ENCODE measurements at places on chromosomes 1 and 21.

GRCh38 chr1:79682478-79682877 lies 675.9 kb upstream of the ADGRL4 start:
- DNase-seq = no peak

DNA sequence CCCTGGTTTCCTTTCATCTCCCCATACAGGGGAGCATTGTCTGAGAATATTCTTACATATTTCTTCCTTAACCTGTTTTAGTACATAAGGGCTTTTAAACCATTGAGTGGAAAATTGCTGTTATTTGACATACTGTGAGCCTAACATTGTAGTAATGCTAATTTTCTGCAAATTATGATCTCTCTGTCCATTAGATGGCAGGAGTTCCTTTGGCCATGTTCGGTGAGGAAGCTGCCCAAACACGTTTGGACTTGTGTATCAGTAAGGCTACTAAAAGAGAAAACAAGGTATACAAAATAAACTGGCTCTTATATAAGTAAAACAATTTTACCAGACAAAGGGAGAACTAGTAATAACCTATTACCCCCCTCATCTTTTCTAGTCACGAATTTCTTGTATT lies 29.2 kb downstream of the CDC7 start:
- DNase-seq = peak; percentile 50

- DNase-seq = peak; percentile 87
These were observed 119.4 kb upstream of the PRMT6 start for GRCh38 chr1:106937104-106937503.

GRCh38 chr1:58621391-58621790 lies 44.3 kb upstream of the TACSTD2 start:
- no peak for DNase-seq

- peak; percentile 94 for DNase-seq
These were observed 28.5 kb upstream of the EPS8L3 start for GRCh38 chr1:109792056-109792831.

DNA sequence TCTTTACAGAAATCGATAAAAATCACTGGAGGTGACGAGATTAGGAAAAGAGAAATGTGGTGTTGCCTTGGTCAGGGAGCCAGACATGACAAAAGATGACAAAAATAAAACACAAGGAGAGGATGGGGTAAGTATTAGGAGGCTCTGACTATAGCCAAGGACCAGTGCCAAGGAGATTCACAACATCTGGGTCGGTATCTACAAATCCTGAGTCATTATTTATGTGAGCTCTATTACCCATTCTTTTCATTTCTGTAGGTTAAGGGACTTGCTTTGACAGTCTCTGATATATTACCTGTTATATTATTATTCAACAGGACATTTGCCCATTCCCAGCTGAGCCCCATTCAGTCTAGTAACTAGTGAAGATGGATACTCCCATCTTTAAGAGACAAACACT lies 120.8 kb downstream of the TYW3 start:
- DNase-seq = no peak

DNA sequence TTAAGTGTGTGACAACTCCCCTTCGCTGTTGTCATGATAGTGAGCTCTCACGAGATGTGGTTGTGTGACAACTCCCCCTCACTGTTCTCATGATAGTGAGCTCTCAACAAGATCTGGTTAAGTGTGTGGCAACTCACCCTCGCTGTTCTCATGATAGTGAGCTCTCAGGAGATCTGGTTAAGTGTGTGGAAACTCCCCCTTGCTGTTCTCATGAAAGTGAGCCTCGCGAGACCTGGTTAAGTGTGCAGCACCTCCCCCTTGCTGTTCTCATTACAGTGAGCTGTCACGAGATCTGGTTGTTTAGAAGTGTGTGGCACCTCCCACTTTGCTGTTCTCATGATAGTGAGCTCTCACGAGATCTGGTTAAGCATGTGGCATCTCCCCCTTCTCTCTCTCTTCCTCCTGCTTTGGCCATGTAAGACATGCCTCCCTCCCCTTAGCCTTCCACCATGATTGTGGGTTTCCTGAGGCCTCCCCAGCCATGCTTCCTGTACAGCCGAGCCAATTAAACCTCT lies 25.1 kb upstream of the LSS start:
- no peak for DNase-seq

DNA sequence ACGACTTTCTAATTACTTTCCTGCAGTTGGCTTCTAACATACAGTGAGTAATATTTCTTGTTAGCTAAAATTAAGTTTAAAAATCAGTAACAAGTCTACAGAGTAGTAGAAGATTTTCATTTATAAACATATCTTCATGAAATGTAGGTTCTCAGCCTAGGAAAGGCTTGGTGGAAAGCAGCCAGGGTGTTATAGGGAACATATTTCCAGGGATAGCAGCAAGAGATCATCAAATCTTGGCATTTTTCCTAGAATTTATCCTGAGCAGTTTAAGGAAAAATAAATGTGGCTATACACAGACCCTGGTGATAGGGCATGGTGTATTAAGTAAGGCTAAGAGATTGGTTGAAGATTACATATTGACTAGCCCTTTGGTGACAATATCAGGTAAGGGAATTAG lies 203.5 kb upstream of the NEGR1 start:
- DNase-seq = no peak

- peak; percentile 33 for DNase-seq
These were observed 13.9 kb upstream of the PDIK1L start for GRCh38 chr1:26097696-26098095.

DNA sequence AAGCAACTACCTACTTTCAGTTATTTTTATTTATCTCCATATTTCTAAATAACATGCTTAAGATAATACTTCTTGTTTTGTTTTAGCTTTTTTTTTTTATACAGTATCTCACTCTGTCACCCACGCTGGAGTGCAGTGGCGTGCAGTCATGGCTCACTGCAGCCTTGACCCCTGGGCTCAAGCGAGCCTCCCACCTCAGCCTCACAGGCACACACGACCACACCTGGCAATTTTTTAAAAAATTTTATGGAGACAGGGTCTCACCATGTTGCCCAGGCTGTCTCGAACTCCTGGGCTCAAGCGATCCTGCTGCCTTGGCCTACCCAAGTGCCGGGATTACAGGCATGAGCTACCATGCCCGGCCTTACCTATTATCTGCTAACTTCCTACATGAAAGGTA lies 20.6 kb downstream of the TUT4 start:
- no peak for DNase-seq

DNA sequence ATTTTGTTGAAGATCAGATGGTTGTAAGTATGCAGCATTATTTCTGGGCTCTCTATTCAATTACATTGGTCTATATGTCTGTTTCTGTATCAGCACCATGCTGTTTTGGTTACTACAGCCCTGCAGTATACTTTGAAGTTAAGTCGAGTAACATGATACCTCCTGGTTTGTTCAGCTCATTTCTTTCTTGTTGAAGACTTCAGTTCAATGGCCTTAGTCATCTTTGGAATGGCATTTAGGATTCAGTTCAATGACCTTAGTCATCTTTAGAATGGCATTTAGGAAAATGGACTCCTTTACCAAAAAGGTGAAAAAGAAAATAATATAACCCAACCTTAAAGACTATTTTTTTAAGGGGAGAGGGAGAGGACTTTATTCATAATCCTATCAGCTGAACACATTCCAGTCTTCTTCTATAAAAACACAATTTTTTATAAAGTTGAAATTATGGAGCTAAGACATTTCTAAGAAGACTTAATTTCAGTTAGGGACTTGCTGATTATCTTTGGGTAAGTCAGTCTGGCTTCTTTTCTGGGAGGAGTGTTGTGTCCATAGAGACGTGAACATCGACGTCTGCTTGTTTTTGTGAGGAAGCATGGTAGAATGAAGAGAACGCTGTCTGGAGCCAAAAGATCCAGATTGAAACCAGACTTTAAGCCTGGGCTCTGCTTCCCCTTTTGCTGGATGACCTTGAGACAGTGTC lies 48.3 kb downstream of the DDR2 start:
- DNase-seq = no peak

DNA sequence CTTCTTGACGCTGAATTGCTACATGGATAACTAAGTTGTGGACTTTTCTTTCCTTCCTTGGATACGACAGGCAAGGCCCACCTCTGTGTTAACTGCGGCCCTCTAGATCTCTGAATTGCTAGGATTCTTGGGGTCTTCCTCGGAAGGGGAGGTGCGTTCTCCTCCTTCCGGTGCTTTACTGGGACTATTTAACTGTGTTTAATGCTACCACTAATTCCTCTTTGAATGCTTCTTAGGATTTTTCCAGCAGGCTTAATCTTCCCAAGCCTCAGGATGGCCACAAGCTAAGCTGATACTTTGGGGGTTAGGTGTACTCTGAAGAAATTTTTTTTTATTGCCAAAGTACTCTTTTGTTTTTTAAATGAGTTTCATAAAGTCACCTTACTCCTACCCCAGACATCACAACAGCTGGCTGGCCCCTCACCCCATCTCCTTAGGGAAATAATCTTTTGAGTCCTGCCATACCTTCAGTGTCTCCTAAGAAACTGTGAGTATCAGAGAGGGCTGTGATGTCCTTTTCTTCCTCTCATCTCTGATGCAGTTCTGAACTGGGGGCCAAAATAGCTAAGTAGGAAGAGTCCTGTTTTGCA lies 21.4 kb downstream of the KIRREL1 start:
- DNase-seq = no peak

DNA sequence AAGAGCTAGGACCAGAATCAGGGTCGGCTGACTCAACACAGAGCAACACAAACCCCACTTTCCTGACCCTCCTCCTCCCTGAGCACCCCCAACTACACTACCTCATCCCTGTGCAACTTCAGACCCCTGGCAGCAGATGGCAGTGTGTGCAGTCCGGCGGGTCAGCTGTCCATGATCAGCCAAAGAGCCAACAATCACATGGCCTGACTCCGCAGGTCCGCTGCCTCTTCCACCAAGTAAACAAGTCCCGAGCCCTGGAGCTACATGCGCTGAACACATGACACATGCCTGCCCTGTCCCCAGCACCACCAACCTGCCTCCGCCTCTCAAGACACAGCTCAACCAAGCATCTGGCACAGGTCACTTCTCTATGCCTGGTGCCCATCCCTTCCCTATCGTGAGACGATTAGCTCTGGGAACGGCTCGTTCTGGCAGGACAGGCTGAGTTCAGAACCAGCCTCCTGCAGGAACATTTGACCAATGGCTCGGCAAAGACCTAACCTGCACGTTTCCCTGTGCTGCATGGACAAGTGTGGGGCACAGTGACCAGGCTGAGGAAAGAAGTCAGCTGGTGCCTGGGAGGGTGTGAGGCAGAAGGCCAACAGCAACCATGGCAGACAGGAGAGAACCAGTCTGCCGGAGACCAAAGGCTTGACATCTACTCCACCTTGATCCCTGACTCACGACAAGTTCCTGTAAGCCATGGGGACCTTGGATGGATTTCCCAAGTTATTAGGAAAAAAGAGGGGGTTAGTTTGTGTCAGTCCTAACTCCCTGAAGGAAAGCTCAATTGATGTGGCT lies 60.3 kb downstream of the CD46 start:
- peak; percentile 66 for DNase-seq

DNA sequence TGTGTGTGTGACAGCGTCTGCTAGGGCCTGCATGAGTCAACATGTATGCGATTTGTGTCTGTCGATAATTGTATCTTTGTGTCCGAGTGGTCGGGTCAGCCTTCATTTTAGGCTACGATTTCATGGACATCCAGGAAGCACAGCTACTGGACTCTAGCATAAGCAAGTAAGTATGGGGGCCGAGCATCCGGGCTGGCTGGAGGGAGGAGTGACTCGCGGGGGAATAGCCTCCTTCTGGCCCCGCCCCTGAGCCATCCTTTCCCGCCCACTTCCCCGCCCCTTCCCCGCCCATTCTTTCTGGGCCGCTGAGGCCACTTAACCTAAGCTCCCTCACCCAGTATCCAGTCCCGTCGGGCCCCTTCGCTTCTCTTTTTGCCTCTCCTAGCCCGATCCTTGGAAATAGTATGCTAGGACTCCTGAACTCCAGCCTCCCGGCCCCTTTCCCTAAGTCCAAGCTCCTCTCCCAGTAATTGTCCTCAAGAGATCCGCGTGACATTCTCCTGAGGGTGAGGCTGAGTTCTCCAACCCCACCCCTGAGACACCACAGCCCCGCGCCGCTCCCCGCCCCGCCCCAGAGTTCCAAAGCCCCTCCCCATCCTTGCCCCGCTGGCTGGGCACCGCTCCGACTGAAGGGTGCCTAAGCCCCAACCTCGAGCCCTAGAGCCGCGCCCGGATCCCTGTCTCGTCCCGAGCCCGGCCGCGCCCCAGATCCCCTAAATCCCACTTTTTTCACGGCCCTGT lies 1.2 kb downstream of the MAP3K6 start:
- DNase-seq = peak; percentile 77

GRCh38 chr1:98057236-98057910 lies 136.5 kb upstream of the DPYD start:
- no peak for DNase-seq

DNA sequence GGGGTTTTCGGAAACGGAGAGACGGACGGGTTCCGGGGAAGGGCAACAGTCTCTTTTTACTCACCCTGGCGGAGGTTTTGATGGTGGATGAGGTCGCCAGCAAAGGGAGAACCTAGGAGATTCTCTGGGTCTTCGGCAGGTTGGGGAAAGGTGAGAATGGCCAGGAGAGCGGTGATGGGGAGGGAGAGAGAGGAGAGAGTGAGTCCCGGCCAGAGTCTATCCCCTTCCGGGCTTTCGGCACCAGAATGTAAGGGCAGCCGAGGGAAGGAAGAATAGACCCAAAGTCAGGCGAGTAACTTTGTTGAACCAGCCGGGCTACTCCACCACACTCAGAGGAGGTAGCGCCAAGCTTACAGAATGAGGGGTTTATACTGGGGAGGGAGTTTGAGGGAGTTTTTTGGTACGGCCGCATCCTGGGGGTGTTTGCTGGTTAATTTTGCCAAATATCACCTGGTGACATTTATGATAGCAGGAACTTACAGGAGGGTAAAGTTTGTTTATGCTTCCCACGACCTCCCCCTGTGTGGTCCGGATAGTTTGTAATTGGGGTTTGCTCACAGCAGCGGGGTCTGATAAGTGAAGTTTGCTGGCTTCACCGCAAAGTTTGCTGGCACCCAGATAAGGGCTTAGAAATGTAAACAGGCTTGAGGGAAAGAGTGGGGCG lies 141.1 kb upstream of the ETV3 start:
- DNase-seq = no peak

DNA sequence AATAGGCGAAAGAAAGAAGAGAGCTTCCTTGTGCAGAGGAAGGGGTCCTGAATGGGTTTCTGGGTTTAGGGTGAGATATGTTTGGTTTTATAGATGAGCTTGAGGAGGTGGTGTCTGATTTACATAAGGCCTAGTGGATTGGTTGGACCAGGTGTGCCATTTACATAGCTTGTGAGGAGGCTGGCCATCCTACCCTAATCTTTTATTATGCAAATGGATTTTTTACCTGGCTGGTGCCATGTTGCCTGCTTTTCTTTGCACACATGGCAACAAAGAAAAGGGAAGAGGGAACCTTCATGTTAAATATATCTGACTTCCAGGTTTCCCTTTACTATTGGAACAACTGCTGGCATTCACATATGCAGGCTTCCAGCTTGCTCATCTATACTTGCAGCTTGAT lies 585.3 kb downstream of the PTPRU start:
- no peak for DNase-seq

- no peak for DNase-seq
These were observed 851 bp downstream of the TCP10L start for GRCh38 chr21:32584472-32584871.

DNA sequence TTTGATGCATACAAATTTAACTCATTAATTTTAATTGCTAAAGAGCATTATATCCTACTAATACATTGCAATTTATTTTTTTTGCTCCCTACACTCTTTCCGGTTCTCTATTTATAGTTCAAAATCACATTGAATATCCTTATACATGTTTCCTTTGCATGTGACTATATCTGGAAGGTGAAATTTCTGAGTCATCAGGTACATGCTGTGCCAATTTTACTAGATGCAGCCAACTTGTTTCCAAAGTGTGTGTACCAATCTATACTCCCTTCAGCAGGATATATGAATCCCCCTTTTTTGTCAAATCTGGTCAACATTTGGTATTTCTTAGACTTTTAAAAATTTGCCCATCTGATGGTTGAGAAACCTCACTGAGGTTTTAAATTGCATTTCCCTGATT lies 602.9 kb upstream of the CAMK1G start:
- no peak for DNase-seq
